Stimulated activated CD8-positive, alpha-beta memory T cell treated with anti-CD3 and anti-CD28 coated beads, Interleukin-7, amount 100 ng/mL, for 1 hour (primary cell): ENCODE measurements at places on chromosomes 11 and 22.

DNA sequence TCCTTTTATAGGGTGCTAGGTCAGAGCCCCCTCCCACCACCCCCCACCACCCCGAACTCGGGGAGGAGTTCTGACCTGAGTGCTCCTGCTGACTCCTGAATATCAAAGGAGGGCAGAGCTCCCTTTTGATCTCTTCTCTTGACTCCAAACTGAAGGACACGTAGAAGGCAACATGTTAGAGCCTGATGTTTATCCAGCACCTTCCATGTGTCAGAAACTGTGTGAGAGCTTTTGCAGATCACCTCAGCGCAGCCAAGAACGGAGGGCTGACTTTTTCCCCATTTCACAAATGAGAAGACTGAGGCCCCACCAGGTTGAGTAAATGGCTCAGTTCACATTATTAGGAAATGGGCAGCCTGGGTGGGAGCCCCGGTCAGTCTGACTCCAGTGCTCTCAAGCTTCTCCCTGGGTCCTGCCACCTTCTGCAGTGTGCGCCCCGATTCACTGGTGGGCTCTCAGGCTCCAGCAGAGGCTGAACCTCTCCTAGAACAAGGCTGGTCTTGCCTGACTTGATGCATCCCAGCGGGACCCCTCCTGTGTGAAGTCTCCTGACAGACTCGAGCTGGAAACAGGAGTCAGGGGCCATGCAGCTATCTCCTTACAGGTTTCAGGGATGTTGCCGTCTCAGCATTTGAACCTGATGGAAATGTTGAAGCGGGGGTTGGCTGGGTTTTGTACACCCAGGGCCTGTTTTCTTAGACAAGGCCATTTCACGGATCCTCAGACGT, 98.5 kb downstream of the TSPAN18 start:
- no peak for DNase-seq

DNA sequence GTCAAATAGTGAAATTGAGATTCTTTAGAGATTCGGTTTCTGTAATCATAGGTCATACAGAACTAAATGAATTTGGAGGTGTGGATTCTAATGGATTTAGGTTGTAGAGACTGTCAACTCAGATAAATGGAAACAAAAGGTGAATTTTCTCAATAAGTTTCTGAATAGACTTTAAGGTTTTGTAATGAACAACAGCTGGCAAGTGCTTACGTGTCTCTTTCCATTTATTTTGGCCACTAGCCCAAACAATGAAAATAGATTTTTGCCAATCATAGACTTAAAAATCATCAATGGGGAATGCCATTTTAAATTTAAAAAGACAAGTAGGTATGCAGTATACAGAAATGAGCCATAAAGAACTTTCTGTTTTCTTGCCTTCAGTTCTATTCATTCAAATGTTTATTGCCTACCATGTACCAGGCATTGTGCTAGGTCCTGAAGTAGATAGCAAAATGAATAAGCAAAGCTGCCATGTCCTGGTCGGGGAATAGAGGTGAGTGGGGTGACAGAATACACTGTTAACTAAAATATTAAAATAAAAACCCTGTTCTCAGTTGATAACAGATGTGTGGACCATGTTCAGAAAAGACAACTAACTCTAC, 16.9 kb upstream of the TMEM135 start:
- no peak for DNase-seq

- no peak for DNase-seq
Measured at GRCh38 chr11:67253872-67254624, 12.2 kb upstream of the GRK2 start.

DNA sequence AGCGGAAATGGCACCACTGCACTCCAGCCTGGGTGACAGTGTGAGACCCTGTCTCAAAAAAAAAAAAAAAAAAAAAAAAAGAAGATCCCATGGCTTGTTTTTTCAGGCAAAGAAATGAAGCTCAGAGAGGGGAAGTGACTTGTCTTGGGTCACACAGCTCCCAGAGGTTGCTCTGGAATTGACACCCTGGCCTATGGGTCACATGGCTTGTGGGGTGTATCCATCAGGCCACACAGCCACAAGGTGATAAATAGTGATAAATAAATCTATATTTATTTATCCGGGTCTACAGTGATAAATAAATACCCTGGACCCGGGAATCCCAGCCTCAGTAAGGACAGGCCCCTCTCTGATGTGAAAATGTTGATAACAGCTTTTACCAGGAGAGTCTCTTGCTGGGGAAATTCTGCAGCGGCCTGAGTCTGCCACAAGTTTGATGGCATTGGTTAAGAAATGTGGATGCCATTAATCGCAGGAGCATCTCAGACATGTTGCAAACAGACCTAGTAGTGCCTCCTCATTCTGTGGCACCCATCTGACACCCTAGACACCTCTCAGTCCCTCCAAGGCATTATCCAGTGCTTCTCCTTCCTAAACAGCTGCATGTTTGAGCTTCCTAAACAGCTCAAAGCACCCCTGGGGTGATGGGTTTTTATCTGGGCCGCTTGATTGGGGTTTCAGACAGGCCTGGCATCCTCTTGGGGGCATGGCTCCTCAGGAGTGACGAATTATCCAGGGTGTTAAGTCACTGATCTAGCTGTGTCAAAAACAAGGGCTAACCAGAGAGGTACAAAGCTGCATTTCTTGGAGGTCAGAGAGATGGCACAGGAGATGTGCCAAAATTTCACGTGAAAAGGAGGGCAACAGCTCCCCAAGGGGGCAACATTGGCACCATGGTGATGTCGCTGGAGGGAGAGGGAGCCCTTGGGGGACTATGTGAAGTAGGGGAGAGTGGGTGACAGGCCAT, 1.9 kb upstream of the EMID1 start:
- no peak for DNase-seq

DNA sequence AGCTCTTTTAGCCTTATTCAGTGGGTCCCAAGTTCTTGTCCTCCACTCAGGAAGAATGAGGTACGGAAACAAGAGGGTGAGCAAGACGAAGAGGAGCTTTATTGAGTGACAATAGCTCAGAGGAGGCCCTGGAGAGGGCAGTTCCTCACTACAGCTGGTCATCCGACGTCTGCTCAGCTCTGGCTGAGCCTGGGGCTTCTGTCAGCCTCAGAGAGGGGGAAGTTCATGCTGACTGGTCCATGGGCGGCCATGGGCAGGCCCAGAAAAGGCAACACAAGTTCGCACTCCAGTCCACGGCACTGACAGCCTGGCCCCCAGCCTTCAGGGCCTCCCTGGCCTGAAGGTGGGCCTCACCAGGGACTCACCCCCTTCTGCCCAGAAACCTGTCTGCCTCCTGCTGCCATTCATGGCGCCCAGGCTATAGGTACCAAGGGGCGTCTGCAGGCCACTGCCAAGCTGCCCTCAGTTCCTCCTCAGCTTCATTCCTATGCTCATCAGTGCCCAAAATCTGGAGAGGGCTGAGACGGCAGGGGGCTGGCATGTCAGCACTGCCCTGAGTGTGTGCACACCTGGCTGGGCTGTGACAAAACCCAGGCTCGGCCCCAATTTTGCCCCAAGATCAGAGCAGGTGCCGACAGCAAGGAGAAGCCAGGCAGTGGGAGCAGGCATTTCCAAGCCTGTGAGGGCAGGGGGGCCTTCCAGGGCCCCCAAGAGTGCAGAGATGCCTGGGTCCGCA, 21.7 kb upstream of the KIAA0930 start:
- DNase-seq, result no peak

DNA sequence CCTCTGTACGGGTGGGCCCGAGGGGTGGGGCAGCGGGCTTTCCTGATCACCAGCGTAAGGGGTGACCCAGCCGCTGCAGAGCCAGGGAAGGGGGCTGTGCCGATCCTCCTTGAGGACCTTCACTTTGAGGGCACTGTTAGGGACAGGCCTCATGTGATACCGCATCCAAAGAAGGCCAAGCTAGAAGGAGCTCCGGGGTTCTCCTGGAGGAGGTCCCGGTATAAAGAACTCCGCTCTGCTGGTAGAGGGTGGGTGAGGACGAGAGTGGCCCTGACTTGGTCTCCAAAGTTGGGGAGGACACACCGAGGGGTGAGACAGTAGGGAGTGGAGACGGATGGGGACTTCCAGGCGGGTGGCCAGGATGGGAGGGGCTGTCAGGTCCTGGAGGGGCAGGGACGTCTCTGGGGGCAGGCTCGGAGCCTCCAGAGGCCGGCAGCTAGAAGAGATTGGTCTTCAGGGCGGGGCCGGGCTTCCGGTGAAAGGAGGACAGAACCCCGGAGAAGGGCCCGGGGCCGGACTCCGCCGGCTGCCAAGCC, 4.6 kb downstream of the PHOX2A start:
- DNase-seq, result no peak

DNA sequence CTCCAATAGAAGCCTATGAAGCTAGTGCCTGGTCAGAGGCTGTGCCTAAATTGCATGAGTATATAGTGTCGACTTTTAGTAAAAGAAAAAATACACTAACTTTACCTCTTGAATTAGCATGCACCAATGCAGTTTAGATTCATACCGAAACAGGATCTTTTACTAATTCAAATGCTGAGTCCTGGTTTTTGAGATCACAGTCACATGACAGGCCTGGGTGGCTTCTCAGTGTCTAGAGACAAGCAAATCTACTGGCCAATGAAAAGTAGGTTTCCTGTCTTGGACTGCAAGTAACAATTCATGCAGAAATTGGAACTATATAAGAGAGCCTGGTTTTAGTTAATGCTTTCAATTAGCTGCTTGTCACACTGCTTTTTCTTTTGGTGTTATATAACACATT, 7.2 kb downstream of the ARHGEF12 start:
- DNase-seq, result no peak

DNA sequence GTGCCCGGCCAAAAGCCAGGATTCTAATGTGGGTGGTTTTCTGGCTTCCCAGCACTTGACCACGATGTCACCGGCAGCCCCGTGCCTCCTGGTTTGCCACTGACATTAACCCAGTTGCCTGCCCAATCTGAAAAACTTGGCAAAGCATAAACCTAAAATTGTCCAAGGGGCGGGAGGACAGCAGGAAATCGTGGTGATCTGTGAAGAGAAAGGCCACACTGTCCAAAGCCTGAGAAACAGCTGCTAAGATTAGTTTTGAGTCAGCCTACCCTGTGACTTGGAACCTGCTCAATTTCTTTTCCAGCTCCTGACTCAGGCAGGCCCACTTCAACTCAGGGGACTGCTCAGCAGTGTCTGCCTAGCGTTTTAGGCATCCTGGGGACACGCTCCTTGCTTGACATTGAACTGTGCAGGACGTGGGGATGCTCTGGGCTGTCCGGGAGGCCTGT, 8.2 kb upstream of the F2 start:
- no peak for DNase-seq

DNA sequence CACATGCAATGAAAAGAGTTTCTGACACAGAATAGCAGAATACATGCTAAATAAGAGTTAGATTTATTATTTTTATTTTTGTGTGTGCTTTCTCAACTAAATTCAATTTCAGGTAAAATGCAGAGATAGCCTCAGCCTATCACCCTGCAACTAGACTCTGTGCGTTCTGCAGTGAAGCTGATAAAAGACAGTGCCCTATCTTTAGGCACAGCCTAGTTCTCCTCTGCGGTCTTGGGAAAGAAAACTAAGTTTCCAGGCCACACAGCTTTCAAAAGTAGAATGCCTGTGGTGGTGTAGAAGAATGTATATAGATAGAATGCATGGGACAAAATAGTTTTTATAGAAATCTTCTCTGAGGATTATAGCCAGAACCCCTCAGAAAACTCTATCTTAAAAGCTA, 12.0 kb upstream of the MMP1 start:
- no peak for DNase-seq

- no peak for DNase-seq
Measured at GRCh38 chr11:96340555-96340885, 2.5 kb downstream of the MAML2 start.

DNA sequence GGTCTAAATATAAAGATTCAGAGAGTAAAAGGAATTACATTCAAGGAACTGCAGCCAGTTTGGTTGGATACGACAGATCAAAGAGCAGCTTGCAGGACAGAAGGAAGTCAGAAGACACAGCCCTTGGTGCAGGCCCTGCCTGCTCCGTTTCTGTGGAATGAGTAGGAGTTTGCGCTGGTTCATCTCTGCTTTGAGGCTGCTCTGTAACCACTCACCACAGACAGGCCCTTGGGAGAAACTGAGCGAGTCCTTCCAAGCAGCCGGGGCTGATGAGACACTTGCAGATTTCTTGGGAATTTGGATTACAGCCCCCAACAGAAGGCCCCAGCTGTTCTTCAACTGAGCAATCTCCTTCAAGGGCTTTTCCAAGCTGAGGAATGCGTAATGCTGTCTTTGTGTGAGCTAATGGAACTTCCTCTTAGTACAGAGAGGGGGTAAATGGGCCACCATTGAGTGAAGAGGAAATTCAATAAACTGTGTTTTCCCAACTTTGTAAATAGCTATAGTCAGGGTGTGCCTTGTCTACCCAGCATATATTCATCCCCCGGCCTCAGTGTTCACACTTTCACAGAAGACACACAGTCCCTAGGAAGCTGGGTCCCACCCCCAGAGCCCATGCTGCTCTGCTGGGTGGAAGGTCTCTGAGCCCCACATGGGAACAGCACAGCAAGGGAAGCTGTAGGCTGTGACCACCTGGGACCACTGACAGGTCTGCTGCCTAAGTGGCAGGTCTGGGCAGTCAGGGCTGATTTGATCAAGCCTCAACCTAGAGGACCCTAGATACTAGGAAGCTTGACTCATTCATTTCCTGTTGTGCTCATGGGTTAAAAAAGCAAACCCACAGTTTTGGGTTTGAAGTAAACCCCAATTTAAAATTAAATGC, 16.6 kb downstream of the IL10RA start:
- DNase-seq, result no peak

DNA sequence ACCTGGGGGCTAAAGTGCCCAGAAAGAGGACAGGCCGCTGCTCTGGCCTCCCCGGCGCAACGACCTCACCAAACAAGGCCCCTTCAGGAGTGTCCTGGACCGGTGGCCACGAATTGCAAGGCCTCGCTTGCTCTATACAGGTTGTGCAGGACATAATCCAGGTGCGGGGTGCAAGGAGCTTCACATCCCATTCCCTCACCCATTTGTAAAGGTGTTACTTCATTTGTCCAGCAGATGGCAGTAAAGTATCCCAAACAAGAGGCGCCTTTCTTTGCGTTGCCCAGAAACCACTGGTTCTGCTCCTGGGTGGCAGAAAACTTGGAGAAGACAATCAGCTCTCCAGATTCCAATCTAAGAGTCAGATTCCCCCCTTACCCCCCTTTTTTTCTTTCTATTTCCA, 35.9 kb upstream of the PRDM11 start:
- no peak for DNase-seq

- DNase-seq, result no peak
Measured at GRCh38 chr11:20658135-20658534, 11.3 kb upstream of the NELL1 start.

GRCh38 chr11:76083563-76084451, 122.5 kb downstream of the WNT11 start:
- no peak for DNase-seq

DNA sequence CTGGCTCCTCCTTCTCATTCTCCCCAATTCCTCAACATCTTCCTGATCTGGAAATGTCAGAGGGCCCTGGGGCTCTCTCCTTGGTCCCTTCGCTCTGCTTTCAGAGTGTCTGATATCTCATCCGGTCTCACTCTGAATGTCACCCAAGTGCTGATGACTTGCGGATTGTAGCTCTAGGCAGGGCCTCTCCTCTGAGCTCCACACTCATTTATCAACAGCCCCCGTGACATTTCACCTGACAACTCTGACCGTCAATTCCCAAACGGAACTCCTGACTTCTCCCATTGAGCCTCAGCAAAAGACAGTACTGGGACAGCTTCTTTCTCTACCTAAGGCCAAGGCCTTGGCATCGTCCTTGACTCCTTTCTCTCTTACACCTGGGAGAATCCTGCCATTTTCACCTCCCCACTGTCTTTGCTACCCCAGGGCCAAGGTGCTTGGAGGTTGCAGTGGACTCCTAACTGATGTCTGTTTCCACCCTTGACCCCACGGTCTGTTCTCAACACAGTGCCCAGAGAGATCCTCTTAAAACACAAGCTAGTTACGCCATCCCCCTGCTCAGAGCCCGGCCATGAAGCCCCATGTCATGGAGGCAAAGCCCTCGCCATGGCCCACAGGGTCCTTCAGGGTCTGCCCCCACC, 57.5 kb upstream of the THY1 start:
- DNase-seq, result no peak

- DNase-seq, result no peak
Measured at GRCh38 chr11:33323421-33323820, 66.2 kb downstream of the HIPK3 start.
